Tibial nerve (tissue), 4 donors: ENCODE measurements at places on chromosomes 2 and 18. TPM values are rescaled to one million over a fixed set of nuclear protein-coding genes. Genes with fewer than 3 reads are reported as not detected.

GRCh38 chr2:7987992-7988391 is 693.9 kb upstream of the ID2 start:
- DNase-seq = no peak

- peak; percentile 83 for DNase-seq
Observed at GRCh38 chr2:12456293-12457106, 260.2 kb upstream of the TRIB2 start.

DNA sequence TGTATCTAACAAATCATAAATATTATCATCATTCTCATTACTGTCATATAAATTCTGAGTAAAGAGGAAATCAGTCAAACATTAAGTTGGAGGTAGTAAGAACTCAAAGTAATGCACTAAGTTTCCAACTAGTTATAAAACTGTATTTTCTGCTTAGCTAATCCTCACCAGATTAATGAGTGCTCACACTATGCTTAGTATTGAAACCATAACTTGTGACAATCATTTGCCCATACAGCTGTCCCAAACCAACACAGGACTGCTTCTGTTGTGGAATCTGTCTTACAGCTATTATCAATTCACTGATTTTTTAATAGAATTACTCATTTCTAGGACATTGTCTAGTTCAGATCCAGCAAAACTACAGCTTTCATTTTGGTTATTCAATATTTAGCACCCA is 41.5 kb upstream of the TANK start:
- no peak for DNase-seq

DNA sequence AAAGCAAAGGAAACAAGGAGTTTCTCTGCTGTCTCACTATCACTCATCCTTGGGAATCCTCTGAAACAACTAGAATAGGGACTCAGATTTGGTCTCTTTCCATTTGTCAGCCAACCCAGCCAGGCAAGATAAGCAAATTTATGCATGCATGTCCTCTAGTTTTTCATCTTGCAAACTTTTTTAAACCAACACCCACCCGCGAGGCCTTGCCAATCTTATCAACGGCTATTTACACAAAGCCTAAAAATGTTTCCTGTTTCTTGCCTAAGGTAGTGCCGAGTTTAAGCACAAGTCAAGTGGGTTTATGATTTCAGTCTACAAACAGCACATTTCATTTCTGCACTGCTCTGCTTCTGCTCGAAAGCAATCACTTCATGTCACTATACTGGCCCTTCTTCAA is 240.9 kb downstream of the STK39 start:
- no peak for DNase-seq

- no peak for DNase-seq
Observed at GRCh38 chr18:12038082-12038638, 55.5 kb upstream of the ANKRD62 start.

DNA sequence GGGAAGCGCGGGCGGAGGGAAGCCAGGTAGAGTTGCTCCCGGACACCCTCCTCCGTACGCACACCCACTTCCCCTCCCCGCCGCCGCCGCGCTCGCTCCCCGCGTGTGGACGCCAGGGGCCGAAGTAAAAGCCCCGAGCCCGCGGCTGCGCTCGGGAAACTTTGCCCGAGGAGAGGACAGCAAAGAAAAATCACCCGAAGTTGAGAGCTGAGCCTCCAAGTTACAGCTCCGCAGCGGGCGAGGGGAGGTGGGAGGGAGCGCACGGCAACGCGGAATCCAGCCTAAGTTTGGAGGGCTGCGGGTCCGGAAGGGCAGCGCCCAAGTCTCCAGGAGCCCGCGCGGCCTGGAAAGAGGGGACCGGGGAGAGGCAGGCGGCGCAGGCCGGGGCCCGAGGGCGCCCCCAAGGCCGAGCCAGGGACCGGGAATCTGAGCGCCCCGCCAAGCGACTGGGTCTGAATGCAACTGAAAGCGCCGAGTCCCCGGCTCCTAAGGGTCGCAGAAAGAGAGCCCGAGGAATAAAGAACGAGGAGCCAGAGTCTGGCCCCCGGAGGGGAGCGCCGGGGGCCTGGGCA is 706 bp upstream of the BCL11A start:
- no peak for DNase-seq

DNA sequence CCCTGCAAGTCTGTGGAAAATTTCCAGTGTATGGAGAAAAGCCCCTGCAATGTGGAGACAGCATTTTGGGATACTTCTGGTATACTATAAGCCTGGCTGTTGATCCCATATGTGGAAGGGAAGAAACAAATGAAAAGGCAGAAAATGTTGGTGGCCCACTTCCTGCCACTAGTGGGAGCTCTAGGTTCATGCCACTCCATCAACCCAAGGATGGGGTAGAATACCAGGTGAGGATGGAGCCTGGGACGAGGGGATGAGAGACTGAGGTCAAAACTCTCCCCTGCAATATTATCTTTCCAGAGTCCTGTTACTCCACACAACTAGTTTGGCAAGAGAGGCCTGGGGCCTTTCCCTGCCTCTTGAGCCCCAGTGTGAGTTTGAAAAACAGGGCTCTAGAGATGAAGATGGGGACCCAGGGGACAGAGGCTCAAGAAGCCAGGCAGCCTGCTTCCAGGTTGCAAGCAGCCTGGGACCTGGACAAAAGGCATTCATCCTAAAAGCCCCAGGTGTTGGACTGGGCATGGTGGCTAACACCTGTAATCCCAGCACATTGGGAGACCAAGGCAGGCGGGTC is 31.9 kb downstream of the BMP10 start:
- no peak for DNase-seq

DNA sequence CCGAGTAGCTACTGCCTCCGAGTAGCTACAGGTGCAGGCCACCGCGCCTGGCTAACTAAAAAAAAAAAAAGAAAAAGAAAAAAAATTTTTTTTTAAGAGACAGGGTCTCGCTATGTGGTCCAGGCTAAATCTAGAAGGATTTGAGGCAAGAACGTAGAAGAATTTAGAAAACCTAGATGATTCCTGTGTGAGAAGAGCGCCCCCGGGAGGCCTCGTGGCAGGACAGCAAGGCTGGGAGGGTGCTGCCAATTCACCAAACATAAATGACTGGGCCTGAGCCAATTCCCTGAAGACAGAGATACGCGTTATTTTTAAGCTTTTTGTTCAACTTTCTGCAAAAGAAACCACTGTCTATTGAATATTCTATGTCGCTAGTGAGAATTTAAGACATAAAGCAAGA is 90.1 kb upstream of the TGFA start:
- no peak for DNase-seq

DNA sequence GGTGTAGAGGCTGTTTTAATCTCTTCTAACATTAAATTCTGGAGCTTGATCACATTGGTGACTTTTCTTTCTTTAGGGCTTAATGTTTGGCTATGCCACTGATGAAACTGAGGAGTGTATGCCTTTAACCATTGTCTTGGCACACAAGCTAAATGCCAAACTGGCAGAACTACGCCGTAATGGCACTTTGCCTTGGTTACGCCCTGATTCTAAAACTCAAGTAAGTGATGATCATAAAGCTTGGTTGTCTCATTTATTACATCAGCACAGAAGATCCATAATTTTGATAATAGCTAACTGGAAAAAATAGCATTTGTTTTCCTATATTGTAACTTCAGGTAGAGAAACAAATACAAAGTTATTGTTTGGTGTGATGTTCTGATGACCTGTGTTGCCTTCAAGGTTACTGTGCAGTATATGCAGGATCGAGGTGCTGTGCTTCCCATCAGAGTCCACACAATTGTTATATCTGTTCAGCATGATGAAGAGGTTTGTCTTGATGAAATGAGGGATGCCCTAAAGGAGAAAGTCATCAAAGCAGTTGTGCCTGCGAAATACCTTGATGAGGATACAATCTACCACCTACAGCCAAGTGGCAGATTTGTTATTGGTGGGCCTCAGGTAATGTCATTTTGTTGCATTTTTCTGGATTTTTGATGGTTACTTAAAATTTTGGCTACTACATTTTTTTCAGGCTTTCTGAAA is 2.9 kb downstream of the MAT2A start:
- DNase-seq = no peak

- no peak for DNase-seq
Observed at GRCh38 chr2:203407496-203407895, 79.3 kb downstream of the ABI2 start.

- DNase-seq = no peak
Observed at GRCh38 chr2:236793023-236794011, 223.7 kb downstream of the ACKR3 start.

DNA sequence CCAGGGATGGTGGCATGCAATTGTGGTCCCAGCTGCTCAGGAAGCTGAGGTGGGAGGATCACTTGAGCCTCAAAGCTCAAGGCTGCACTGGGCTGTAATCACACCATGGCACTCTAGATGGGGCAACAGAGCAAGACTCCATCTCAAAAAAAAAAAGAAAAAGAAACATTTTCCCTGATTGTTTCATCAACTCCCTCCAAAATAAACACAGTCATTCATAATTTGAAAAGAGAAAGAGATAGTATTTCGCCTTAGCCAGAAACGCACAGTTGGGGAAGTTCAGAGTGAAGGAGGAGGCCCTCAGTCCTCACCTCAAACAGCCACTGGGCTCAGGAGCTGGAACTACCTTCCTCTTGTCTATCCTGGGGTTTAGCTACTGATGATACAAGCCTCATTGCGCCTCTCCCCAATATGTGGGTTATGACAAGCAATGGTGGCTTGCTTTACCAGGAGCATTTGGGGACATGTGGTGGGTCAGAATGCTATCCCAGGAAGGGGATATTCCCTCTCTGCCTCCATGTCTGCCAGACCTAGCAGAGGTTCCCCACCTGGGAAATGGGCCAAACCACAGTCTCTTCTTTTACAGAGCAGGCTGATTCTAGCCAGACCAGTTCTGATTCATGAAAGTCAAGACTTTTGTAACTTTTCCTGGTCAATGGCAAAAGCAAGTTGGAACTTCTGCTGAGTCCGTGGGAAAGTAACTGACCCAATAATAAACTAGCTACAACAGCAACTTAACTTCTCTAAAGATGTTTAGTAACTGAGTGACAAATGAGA is 22.2 kb upstream of the TMEM87B start:
- DNase-seq = peak; percentile 51

GRCh38 chr2:158134655-158135054 is 33.0 kb downstream of the UPP2 start:
- DNase-seq = no peak

DNA sequence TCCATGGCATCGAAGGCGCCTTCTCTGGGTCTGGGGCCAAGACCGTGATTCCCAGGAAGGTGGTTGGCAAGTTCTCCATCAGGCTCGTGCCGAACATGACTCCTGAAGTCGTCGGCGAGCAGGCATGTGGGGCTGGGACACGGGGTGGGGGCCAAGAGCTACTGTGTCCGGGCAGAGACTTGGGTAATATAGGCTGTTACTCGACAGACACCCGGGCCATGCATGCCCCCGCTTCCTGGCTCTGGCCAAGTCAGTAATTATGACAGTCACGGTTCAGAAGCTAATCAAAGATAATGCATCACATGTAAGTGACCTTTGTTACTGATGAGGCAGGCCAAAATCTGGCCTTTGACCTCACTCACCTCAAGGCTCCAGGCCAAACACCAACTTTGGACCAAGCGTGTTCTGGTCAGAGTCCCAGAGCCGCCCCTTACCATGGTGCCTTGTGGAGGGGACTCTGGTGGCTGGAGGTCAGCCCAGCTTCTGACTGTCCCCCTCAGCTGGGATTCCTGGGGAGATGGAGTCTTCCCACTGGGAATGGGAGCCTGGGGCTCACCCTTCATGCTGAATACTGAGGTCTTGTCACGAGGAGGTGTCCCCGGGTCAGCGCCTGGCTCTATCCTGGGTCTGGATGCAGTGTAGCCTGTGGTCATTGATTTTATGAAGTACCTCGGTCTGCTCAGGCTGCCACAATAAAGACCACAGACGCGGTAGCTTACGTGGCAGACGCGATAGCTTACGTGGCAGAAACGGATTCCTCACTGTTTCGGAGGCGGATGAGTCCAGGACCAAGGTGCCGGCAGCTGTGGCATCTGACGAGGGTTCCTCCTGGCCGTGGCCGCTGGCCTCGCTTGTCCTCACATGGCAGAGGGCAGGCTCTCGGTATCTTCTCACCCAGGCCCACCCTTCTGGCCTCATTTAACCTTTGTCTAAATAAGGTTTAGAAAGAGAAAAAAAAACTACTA is 17.7 kb upstream of the CNDP1 start:
- no peak for DNase-seq

DNA sequence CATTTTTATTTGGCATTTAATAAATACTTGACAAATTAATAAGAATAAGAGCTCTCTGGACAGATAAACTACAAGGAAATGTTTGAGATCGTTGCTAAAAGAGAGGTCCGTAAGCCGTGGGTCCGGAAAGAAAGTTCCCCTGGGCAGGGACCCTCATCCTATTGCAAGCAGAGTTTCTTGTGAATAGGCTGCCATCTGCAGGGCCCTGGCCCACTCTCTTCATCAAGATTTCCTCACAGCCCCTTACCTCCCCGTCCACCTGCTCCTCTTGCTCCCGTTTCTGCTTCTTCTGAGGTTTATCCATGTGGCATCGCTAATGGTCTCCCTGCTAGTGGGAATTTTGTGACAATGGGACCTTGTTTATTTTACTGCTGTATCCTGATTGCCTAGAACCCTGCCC is 30.1 kb upstream of the MC5R start:
- DNase-seq = no peak

DNA sequence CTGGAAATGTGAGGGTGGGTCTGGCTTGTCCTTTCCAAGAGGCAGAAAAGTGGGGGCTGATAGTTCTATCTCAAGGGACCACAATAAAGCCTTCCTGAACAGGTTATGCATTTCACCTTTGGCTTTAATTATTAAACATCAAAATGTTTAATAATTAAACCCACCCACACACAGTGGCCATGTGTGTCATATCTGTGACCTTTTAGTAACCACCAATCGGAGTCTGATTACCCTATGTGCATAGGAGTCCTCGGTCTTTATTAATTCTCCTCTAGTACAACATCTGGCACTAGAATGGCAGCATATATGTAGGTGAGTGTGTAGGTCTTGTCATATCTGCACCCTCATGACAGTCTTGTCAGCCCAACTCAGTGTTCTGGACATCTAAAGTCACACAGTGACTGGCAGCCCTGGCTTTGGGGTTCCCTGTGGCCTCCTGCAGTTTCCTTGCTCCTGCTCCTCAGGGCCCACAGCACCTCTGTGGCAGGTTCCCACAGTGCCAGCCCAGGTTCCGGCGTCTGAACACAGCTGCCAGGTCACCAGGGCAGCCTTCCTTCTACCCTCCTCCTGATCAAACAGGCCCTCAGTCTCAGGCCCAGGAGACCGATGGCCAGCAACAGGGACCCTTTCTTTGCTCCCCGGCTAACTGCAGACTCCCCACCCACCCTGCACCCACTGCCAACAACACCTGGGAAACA is 100.9 kb downstream of the MTCL1 start:
- no peak for DNase-seq

GRCh38 chr18:22378672-22379282 is 38.9 kb downstream of the CTAGE1 start:
- DNase-seq = no peak

Gene SERPINB4
- not detected for total RNA-seq

Gene NDUFB3
- 55.7 TPM for total RNA-seq

Gene CTNNA2
- total RNA-seq = 0.87 TPM

Gene ZNF521
- 35.0 TPM for total RNA-seq

Gene PSME4
- total RNA-seq = 50.6 TPM

Gene CD226
- total RNA-seq = 0.84 TPM

Gene KLHL41
- 2.3 TPM for total RNA-seq

Gene PSMA8
- total RNA-seq = not detected

Gene TUBA4B
- total RNA-seq = not detected

Gene GPR55
- total RNA-seq = 0.21 TPM

Gene ZNF396
- 3.3 TPM for total RNA-seq

Gene HOXD11
- 0.21 TPM for total RNA-seq

Gene IDH1
- total RNA-seq = 45.7 TPM

Gene TSPYL6
- total RNA-seq = not detected

Gene SCYGR4
- total RNA-seq = not detected

Gene SKOR2
- not detected for total RNA-seq
